ENCODE measurements at places on chromosomes 13 and 19. TPM values are rescaled to one million over a fixed set of nuclear protein-coding genes. Genes with fewer than 3 reads are reported as not detected.

The TMEM145 gene
- not detected for total RNA-seq

The KCNJ14 gene
- 0.26 TPM for total RNA-seq

The NACC1 gene
- 25.9 TPM for total RNA-seq

The ZNF256 gene
- total RNA-seq: 4.9 TPM

The MIPEP gene
- total RNA-seq: 10.8 TPM

The EPSTI1 gene
- 0.26 TPM for total RNA-seq

The CFAP97D2 gene
- not detected for total RNA-seq

The AKAP8L gene
- total RNA-seq: 51.1 TPM

The KRTDAP gene
- not detected for total RNA-seq

The RNF225 gene
- total RNA-seq: not detected

The SARS2 gene
- total RNA-seq: 16.9 TPM

The SOX1 gene
- not detected for total RNA-seq

The PSPN gene
- 1.2 TPM for total RNA-seq

The CRLF1 gene
- not detected for total RNA-seq

The ZNF443 gene
- total RNA-seq: 5.5 TPM

The LAMP1 gene
- total RNA-seq: 206 TPM

The KCTD4 gene
- total RNA-seq: not detected

The SHISA7 gene
- not detected for total RNA-seq

The PGPEP1 gene
- 19.6 TPM for total RNA-seq

The ZGLP1 gene
- 0.26 TPM for total RNA-seq

The LILRB4 gene
- total RNA-seq: not detected

The MISP3 gene
- 0.22 TPM for total RNA-seq

The TLE6 gene
- 1.7 TPM for total RNA-seq

The VSIG10L gene
- total RNA-seq: 0.09 TPM

The CD209 gene
- 0.11 TPM for total RNA-seq

The DAZAP1 gene
- 56.1 TPM for total RNA-seq

The ZNF419 gene
- 7.6 TPM for total RNA-seq

The LRFN3 gene
- 1.7 TPM for total RNA-seq

The ZNF534 gene
- total RNA-seq: not detected

The CLC gene
- not detected for total RNA-seq

The FGF21 gene
- total RNA-seq: not detected

The ZNF737 gene
- 8.3 TPM for total RNA-seq

The CA11 gene
- total RNA-seq: 9.8 TPM

The DLEU7 gene
- total RNA-seq: not detected

The CGB8 gene
- total RNA-seq: not detected

The SLC6A16 gene
- total RNA-seq: 0.43 TPM

The SIGLEC12 gene
- not detected for total RNA-seq

The DACT3 gene
- 0.11 TPM for total RNA-seq

The IGFL1 gene
- not detected for total RNA-seq

The GJB2 gene
- not detected for total RNA-seq

The LILRA6 gene
- not detected for total RNA-seq

The SIGLEC10 gene
- total RNA-seq: not detected

The HSD17B14 gene
- total RNA-seq: 6.2 TPM

The SHC2 gene
- 9.3 TPM for total RNA-seq

The CBY2 gene
- total RNA-seq: under 0.01 TPM

The EDNRB gene
- total RNA-seq: 613 TPM

The ZNF208 gene
- 0.09 TPM for total RNA-seq

The ZNF790 gene
- 10.3 TPM for total RNA-seq

The GDF15 gene
- 51.2 TPM for total RNA-seq

The FAM83E gene
- 0.22 TPM for total RNA-seq

The LHB gene
- 0.17 TPM for total RNA-seq

The MYBPC2 gene
- total RNA-seq: under 0.01 TPM

The SERTM1 gene
- total RNA-seq: 0.09 TPM

The PNMA8A gene
- total RNA-seq: 0.52 TPM
